Lower leg skin (tissue), 4 donors: ENCODE measurements at places on chromosomes 5 and 9. TPM values are rescaled to one million over a fixed set of nuclear protein-coding genes. Genes with fewer than 3 reads are reported as not detected.

GRCh38 chr9:88521308-88521707, 13.7 kb upstream of the NXNL2 start:
- no peak for DNase-seq

- DNase-seq: no peak
Measured at GRCh38 chr9:99925541-99925940, 19.1 kb downstream of the STX17 start.

- no peak for DNase-seq
Measured at GRCh38 chr5:119274767-119275130, 81.1 kb upstream of the TNFAIP8 start.

GRCh38 chr9:27659571-27659970, 86.3 kb upstream of the C9orf72 start:
- DNase-seq: no peak

- DNase-seq: no peak
Measured at GRCh38 chr9:111924281-111924680, 27.7 kb downstream of the UGCG start.

LCN9 gene
- not detected for total RNA-seq

GRCh38 chr5:1110307-1111240, 1.3 kb downstream of the SLC12A7 start:
- DNase-seq: no peak

- no peak for DNase-seq
Measured at GRCh38 chr9:124179196-124180071, 78.3 kb upstream of the NEK6 start.

F2RL2 gene
- total RNA-seq: 0.55 TPM

MARCOL gene
- not detected for total RNA-seq

DNA sequence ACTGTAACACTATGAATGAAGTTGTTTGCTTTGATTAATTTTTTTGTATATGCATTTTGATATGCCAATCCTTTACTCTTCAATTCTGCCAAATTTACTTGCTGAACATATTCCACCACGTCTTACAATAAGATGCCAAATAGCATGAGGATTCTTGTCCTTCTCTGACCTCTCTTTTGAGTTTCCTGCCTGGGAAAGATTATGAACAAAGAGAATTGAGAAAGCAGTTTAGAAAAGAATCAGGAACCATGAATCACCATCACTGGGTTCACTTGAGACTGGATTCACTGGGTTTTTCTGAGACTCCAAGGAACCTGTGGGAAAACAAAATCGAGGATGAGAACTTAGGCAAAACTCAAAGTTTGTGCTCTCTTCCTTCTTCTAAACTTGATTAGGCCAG, 256.5 kb downstream of the CETN3 start:
- DNase-seq: no peak

FBXL7 gene
- 4.6 TPM for total RNA-seq

DNA sequence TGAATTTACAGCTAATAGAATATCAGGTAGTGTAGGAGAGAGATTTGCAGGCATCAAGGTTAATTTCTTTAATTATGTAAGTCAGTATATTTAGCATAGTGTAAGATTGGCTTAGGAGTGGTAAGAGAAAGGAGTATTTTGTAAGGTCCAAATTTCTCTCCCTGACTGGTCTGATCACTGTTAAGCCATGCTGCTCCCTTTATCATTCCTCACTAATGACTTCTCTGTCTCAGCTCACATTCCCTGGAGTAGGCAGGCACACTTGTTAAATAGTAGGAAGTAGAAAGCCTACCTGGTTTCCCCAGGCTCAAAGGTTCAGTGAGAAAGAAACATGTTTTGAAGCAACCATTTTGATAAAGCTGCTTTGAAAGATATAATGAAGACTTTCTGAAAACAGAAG, 90.7 kb downstream of the SMIM15 start:
- DNase-seq: no peak

GRCh38 chr5:96054311-96055030, 92.8 kb upstream of the ELL2 start:
- no peak for DNase-seq

REEP2 gene
- total RNA-seq: 2.2 TPM
